ENCODE measurements at places on chromosomes 2 and 18.
A peak's percentile ranks its signal among the peaks of the same experiment; 100 is the strongest.

- DNase-seq: no peak
Observed at GRCh38 chr2:178502751-178503150, 22.5 kb downstream of the PLEKHA3 start.

DNA sequence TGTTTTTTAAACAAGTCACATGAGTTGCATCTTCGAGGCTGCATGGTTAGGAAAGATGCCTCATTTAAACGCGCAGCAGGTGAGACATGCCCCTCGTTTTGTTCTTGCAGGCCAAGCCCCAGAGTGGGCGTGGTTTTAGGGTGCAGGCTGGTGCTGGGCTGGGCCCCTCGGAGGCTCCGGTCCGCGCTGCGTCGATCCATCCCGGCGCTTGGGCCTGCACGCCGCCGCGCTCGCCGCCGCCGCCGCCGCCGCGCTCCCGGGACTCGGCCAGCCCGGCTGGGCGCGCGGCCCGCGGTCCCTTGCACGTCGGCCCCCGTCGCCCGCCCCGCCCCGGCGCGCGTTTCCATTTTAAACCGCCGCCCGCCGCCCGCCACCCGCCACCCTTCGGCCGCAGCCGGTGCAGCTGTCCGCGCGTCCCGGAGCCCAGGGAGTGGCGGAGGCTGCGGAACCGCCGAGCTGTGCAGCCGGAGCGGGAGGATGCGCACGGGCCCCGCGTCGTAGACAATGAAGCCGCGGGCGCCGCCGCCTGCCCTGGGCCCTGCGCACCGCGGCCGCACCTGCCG, 175.5 kb downstream of the AGAP1 start:
- peak; percentile 19 for DNase-seq

DNA sequence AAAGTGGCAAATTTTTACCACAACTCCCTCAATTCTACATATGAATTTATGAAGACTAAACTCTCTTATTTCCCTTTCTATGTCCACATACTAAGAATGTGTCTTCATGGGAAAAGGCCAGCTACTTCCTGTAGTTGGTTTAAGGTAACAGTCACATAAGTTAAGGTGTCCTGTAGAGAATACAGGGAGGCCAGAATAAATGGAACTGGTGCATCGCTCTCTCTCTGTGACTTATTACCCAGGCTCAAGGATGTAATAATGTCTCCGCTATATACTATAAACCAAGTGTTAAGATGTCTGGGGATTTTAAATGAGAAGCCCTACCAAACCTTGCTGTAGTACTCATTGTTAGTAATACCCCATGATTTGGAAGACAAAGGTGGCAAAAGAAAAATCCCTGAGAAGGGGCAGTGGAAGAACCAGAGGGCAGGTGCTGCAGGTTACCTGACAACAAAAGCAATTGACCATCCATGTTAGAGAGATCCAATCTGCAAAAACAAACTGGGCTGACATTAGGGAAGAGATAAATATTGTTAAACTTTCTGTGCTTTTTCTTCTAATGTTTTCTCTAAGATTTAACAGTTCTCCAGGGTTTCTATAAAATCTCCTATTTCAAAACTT, 372.8 kb downstream of the TMX3 start:
- no peak for DNase-seq

DNA sequence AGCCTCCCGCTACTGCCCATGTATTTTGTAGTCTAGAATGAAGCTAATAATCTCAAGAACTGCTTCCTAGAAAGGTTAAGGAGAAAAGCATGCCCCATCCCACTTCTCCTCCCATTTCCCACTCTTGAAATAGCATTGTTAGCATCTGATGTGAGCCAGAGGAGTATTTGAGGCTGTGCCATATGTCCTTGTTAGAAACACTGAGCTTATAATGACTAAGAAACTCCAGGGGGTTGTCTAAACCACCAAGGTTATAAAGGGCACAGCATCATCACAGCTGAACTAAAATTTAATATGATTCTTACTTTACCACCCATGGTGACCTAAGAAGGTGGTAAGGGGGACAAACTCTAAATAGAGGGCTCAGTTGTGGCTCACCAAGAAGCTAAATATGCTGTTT, 16.6 kb downstream of the TSPYL6 start:
- DNase-seq: no peak

DNA sequence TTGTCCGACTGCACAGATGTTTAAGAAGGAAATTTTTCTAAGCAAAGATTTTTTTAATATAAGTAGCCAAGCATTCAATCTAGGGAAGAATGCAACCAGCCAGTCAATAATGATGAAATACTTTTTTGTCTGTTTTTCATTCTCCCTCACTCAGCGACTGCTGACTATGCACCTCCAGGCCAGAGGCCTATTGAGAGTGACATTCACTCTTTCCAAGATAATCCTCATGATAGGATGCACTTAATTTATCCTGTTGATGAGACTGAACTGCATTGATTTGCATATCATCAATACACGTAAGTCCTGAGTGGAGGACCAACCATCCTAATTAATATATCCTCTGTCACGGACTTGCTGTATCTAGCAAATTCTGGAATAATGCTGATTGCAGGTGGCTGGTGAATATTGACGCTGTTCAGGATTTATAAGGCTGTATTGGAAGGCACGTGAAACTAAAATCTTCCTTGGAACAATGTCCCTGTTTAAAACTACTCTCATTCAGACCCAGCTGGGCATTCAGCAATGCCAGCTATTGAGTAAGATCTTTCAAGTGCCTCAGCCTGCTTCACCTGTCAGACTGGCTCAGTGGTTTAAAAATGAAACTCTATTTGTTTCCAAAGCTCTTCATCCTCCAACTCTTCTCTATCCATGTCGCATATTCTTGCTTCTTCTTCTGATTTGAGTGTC, 142.2 kb downstream of the MAP2 start:
- DNase-seq: no peak

- DNase-seq: no peak
Observed at GRCh38 chr2:146048141-146048540, 1528.2 kb upstream of the ZEB2 start.

DNA sequence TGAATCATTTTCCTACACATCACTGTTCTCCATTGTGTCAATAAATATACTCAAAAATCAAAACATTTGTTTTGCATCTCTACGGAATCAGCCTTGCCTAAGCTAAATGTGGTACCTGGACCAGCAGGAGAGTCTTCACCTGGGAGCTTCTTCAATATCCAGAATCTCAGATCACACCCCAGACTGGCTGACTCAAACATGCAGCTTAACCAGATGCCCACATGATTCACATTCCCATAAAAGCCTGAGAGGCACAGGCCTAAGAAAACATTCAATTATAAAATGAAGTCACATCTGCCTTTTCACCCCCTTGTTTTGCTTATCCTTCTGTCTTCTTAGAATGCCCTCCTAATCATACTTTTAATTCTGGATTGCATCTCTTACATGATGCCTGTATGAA, 1045.5 kb upstream of the NXPH2 start:
- no peak for DNase-seq

DNA sequence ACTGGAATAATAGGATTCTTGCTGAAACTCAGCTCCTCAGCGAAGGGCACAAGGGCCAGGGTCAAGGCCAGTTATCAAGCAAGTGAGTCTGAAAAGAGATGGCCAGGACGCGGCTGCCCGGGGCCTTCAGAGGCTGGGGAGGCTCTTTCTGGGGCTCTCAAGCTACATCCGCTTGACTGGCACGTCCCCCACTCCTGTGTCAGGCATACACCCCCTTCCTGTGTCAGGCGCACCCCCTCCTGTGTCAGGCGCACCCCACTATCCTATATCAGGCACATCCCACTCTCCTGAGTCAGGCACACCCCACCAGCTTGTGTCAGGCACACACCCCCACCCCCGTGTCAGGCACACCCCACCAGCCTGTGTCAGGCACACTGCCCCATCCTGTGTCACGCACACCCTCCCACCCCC, 91.8 kb downstream of the TPO start:
- DNase-seq: no peak

DNA sequence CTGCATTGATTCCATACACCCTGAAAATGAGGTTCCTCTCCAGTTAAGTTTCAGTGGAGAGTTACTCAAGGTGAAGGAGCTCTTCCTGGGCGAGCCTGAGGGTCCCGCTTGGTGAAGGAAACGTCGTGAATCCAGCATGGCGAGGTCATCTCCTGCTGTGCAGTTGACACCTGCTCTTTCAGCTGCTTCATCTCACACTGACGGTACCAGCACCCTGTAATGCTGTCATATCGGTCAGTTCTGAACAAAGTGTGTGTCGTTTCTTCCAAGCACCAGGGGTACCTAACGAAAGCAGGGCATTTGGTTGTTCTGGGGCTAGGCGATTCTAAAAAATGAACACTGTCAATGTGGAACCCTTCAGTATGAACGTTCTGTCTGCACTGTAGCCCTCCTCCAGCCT, 52.6 kb downstream of the ITGB1BP1 start:
- DNase-seq: no peak

- DNase-seq: no peak
Observed at GRCh38 chr2:80030135-80030534, 274.4 kb downstream of the LRRTM1 start.

DNA sequence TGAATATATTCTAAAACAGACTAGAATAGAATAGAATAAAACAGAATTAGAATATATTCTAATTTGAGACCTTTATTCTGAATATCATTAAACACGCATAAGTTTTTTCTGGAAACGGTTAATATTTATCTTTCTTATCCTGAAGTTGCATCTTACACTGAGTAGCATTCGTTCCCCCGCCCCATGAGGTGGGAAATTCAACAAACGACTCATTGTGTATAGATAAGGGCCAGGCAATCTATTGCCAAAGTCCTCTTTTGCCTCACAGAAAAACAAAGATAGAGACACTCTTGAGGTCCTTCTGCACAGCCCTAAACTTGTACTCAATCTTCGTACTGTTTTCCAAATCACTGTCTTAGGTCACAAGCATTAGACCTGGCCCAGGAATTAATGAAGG, 98.1 kb downstream of the COL6A3 start:
- DNase-seq: no peak

- DNase-seq: no peak
Observed at GRCh38 chr18:3605954-3606443, 156.0 kb downstream of the TGIF1 start.

DNA sequence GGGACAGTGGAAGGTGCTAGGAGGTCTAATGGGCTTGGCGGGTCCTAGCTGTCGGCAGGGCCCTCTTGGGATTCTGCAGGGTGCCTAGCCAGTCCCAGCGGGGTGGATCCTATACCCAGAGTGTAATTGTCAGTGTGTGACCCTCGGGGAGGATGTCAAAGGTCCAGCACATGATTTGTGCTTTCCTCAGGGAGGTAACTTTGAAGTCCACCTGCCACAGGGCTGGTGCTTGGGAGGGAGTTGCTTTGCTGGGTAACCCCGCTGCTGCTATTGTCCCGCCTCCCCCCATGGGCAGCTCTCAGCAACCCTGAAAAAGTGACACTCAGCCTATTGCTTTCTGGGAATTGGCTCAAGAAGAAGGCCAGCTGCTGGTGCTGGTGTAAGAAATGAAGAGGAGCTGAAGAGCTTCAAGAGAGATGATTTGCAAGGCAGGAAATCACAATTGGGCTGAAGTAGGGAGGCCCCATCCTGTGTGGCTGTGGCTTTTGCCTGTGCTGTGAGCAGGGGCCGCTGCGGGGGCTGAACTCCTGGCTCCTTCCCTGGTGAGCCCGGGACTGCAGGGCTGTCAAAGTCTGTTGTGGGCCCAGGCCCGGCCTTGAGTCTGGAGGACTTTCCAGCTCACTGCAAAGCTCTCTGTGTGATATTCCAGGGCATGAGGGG, 36.4 kb downstream of the EMILIN2 start:
- no peak for DNase-seq

DNA sequence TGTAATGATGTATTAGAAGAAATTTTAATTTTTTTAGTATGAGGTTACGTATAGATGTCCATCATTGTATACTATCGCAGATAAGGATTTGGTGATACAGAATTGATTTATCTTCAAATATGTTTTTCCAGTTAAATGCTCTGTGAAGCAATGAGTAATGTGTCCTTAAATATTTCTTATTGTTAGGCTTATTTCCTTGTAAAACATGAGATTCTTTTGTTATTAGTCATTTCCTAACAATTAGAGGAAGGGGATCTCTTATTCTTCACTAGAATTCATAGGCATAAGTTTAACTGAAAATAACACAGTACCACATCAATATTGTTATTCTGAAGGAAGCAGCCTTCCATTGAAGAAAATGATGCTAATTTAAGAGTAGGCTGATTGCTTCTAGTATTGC, 15.5 kb upstream of the OTX1 start:
- no peak for DNase-seq

GRCh38 chr2:236123716-236124115, 44.5 kb downstream of the GBX2 start:
- no peak for DNase-seq

GRCh38 chr2:58957188-58957840, 716.2 kb upstream of the FANCL start:
- no peak for DNase-seq

- no peak for DNase-seq
Observed at GRCh38 chr2:240478346-240479110, 43.1 kb downstream of the GPC1 start.

DNA sequence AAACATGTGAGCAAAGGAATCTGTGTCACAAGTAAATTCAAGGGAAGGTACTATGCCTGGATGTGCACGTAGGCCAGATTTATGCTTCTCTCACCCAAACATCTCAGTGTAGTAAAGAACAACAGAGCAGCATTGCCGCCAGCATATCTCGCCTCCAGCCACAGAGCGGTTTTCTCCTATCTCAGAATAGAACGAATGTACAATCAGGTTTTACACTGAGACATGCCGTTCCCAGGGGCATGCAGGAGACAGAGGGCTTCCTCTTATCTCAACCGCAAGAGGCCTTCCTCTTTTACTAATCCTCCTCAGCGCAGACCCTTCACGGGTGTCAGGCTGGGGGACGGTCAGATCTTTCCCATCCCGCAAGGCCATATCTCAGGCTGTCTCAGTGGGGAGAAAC, 175.3 kb downstream of the RPIA start:
- DNase-seq: no peak

DNA sequence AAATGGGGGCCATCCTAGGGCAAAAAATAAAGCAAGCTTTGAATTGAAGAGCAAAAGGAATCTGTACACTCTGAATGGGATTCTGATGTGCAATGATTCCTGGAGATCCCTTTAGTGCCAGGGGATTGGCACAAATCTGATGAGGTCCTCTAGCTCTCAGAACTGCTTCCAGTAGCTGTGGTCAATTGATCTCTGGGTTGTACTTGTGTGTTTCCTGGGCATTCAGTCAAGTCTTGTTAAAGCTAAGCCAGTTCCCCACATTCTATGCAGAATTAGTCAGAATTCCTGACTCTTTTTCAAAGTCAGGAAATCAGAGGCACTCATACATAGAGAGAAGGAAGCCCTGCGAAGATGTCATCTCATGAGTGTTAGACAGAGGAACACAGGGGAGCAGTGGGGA, 161.3 kb downstream of the DNER start:
- no peak for DNase-seq
